IMR-90 (cell line): ENCODE measurements at places on chromosomes 5 and 9. TPM values are rescaled to one million over a fixed set of nuclear protein-coding genes. Genes with fewer than 3 reads are reported as not detected.

The FOXI1 gene
- total RNA-seq: not detected in 2 replicates

The TRPM6 gene
- total RNA-seq: under 0.01 TPM in 2 replicates

The SLC34A3 gene
- total RNA-seq: not detected in 2 replicates

The MYMK gene
- not detected in 2 replicates for total RNA-seq

GRCh38 chr9:131781069-131781468, 41.2 kb upstream of the RAPGEF1 start:
- H3K36me3 ChIP-seq: no peaks in the 10 kb centered on the region
- H3K27ac ChIP-seq: no peak overlapping the region
- H3K27me3 ChIP-seq: peaks cover 40% of the 10 kb centered on the region
- DNase-seq: no peak
- no peak overlapping the region for H3K4me3 ChIP-seq
- no peaks in the 10 kb centered on the region for H3K4me1 ChIP-seq

DNA sequence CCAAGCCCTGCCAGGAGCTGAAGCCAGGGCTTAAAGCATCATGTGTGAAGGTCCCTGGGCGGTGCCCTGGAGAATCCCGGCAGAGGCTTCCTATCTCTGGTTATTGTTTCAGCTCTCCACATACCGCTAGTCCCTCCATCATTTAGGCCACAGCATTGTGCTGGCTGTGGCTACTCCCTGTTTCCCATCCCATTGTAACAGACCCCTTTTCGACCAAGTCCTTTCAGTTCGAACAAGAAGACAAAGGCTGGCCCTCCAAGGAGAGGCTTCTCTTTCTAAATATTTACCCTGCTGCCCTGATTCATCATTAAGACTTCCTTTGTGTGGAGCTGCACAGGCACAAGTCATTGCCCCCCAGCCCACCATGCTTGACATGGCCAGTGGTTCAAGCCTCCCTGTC, 41.6 kb downstream of the NEUROG1 start:
- no peak for DNase-seq
- H3K4me3 ChIP-seq: no peak overlapping the region
- H3K27ac ChIP-seq: no peak overlapping the region

DNA sequence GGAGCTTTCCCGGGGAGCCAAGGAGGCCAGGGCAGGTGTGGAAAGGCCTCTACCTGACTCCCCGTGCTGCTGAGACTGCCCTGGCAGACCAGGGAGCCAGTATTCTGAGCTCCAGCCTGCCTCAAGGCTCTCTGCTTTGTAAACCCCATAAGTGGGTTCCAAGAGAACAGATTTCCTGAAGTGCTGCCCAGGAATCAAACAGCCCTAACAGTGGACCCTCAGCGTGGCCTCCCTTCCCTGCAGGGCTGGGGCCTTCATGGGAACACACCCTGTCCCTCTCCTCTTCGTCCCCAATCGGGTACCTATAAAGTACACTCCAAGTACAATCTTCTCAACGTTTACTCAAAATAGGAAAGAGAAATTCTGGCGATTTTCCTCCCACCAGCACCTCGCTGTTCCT, 252.5 kb downstream of the FSTL4 start:
- DNase-seq: no peak
- no peak overlapping the region for H3K4me3 ChIP-seq
- H3K27ac ChIP-seq: no peak overlapping the region
- no peaks in the 10 kb centered on the region for H3K4me1 ChIP-seq
- H3K36me3 ChIP-seq: no peaks in the 10 kb centered on the region

DNA sequence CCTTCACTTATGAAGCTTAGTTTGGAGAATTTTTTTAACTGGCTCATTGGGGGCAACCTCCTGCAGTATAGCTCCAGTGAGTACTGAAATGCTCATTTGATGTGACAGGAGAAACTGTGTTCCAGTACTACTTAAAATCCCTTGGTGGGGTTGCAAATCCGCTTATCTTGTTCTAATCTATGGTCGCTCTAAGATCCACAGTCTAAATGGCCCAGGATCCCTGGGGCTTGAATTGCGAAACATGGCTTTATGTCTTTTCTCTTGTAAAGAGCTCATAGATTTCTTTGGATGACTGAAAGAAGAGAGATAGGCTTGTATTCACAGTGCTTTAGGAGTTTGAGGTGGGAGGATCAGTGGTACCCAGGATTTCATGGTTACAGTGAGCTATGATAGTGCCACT, 52.7 kb downstream of the ADAMTSL1 start:
- no peak for DNase-seq
- no peaks in the 10 kb centered on the region for H3K27me3 ChIP-seq
- H3K27ac ChIP-seq: no peak overlapping the region
- no peak overlapping the region for H3K4me3 ChIP-seq
- H3K4me1 ChIP-seq: no peaks in the 10 kb centered on the region

GRCh38 chr5:75551471-75551870, 39.8 kb downstream of the POLK start:
- H3K36me3 ChIP-seq: peaks cover 9% of the 10 kb centered on the region
- no peak overlapping the region for H3K4me3 ChIP-seq
- peak; percentile 70 for DNase-seq
- no peaks in the 10 kb centered on the region for H3K27me3 ChIP-seq
- no peaks in the 10 kb centered on the region for H3K4me1 ChIP-seq

- H3K4me1 ChIP-seq: peaks cover 25% of the 10 kb centered on the region
- H3K36me3 ChIP-seq: no peaks in the 10 kb centered on the region
- H3K27ac ChIP-seq: peak overlapping the region; percentile 81
- peak; percentile 61 for DNase-seq
Measured at GRCh38 chr5:53418409-53418808, 62.0 kb upstream of the FST start.
